ENCODE measurements at places on chromosomes 6 and 20. TPM values are rescaled to one million over a fixed set of nuclear protein-coding genes. Genes with fewer than 3 reads are reported as not detected.

The LIN28B gene
- total RNA-seq: not detected

The KIZ gene
- 17.0 TPM for total RNA-seq

The PTCHD4 gene
- 0.38 TPM for total RNA-seq

DNA sequence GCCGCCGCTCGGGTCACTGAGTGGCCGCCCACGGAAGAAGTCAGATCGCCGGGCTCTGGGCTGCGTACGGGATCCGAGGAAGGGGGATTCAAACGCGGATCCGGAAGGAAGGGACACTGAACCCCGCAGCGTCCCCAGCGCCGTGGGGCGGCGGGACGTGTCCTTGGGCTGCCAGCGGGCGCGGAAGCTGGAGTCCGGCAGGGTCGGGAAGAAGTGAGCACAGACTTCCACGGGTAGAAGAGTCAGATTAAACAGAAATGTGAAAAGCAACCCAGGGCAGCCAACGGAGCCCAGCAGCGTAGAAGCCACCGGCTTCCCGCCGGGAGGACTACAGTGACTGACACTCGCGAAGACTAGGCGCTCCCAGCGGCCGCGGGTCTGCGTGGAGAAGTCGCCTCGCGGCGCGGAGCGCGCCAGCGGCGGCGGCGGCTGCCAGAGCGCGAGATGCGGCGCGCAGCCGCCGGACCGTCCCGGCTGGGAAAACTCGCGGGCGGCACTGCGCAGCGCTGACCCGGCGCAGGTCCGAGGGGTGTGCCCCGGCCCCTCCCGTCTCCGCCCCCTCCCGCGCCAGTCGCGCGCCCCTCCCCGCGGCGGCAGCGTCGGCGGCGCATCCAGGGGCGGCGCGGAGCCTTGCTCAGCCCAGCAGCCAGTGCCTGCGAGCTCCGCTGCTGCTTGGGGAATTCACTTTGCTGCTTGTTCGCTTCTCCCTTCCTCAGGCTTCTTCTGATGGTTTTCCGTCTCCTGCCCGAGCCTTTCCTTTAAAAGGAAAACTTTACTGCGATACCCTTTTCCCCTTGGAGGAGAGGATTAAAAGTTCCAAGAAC is at the start of gene SAMD5:
TSS of gene SAMD5 (plus strand) at position 649 of the 824 bp plus-strand sequence. CDS start 239 bp downstream, outside the sequence.
- peak; percentile 38 for DNase-seq

GRCh38 chr20:53621482-53622246 is 28.0 kb upstream of the ZNF217 start:
- peak; percentile 99 for DNase-seq

DNA sequence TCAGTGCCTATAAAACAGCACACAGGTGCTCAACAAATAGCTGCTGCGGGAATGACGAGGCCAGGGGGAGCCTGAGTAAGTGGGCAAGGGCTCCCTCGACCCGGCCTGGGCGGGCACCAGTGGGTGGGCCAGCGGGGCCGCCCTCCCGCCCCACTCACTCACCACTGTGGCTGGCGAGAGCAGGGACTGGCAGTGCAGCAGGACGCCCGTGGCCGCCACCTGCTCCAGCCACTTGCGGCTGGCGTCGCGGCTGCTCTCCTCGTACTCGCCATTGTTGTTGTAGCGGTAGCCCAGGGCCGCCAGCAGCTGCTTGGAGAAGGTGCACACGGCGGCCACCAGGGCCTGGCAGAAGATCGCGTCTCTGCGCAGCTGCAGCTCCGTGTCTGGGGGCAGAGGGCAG is 191.5 kb downstream of the PREX1 start:
- DNase-seq: no peak

DNA sequence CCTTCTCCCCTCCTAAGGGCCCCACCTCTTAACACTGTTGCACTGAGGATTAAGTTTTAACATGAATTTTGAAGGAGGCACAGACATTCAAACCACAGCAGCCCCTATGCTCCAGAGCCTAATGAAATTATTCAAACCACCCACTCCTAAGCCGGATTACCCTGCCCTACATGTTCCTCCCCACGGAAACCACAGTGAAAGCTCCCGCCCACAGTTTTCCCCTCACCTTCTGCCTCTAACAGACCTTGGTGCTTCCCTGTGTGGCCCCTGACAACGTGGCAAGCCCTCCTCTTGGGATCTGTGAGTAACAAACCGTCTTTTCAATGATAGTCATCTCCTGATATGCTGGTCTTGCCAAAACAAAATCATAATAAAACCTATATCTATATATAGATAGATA is 74.8 kb downstream of the RIN2 start:
- no peak for DNase-seq

DNA sequence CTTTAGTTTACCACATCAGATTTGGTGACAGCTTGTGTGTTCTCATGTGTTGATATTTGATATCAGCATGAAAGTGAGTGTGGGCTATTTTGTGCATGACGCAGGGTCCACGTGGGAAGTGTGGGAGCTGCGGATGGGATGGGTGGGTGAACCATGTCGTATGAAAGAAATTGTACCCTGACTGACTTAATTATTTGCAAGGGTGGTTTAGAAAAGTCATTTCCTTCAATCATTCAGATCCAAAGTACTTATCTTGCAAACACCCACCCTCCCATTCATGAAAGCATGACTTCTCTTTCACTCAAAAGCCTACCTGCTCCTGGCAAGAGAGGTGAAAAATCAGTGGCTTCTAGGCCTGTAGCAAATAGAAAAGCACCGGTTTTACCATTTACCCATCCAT is 91.8 kb upstream of the BACH2 start:
- DNase-seq: no peak

GRCh38 chr6:93196406-93196970 is 222.9 kb downstream of the EPHA7 start:
- no peak for DNase-seq

DNA sequence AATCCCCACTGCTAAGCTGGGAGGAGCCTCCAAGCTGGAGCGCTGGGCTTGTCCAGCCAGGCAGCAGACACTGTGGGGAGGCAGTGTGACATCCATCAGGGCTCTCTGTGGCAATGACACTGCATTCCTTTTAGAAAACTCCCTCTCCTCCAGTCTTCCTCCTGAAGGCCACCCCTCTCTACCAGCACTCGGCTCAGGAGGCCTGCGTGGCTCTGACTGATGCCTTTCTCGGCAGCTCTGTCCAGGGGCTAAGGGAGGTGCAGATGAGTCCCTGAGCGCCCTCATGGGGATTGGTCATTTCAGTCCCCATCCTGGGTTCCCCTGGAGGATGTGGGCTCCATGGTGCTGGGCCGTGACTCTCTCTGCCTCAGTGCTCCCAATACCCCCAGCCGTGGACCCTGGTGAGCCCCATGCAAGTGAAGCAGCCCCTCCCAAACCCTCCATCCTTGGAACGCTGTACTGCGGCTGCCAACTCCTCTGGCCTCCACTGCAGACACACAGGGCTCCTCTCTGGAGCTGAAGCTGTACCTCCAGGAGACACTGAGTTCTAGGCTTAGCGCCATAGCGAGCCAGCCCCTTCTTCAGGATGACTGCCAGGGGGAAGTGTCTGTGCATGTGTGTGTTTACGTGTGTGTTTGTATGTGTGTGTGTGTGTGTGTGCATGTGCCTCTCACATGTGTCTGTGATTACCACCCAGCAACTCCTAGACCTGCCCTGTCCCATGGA is 209.6 kb downstream of the ERMARD start:
- no peak for DNase-seq

Measured in A172 (cell line).